ENCODE measurements at places on chromosomes 13 and 19.

- no peak for DNase-seq
Measured at GRCh38 chr13:110209950-110210603, 96.9 kb downstream of the COL4A1 start.

DNA sequence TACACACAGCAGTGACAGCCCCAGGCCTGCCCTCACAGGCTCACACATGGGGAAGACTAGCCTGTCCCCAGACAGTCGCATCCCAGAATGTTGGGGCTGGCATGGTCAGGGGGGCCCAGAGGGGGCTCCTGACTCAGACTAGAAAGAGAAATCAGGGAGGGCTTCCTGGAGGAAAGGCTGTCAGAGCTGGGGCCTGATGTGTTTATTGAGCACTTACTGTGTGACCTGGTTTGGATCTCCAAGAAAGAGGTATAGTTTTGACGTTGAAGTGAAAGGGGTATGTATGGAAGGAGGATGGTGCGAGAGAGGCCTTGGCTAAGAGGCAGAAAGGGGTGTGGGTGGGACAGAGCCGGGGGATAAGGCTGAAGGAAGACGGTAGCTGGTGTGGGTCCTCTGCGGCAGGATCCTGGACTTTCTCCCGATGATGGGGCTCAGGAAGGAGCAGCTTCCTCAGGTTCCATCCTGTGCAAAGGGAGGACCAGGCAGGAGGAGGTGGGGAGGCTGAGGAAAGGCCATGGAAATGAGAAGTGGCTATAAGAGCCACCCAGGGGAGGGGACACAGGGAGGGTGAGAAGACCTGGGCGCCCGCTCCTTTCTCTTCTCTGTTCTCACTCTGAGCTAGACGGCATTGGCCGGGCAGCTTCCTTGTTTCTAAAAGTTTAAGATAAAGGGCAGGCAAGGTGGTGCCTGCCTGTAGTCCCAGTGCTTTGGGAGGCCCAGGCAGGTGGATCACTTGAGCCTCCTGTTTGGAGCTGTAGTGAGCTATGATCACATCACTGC, 16.1 kb upstream of the BCL3 start:
- DNase-seq: no peak

- no peak for DNase-seq
Measured at GRCh38 chr13:112687836-112688559, 1.8 kb upstream of the ATP11A start.

DNA sequence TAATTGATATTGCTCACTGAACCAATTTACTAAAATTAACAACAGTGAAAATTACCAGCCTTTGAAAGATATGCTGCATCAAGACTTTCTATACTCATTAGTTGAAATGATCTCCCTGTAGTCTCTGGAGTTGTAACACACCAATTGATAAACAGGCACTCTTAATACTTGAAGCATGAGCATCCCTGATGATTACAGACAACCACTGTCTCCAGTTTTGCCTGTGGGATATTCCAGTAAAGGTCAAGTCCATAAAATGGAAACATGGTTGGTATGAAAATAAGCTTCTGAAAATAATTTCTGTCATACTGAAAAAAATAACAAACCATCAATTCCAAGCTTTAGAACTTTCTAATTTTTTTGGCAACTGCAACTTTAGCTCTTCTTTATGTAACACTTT, 405.8 kb downstream of the SPRY2 start:
- DNase-seq: peak; percentile 61
